ENCODE measurements at places on chromosomes 2 and 18. TPM values are rescaled to one million over a fixed set of nuclear protein-coding genes. Genes with fewer than 3 reads are reported as not detected.

The CHN1 gene
- total RNA-seq, result 1.7 TPM

The PLEKHH2 gene
- 0.60 TPM for total RNA-seq

The ANKRD30B gene
- 0.23 TPM for total RNA-seq

The NYAP2 gene
- not detected for total RNA-seq

The ALPP gene
- total RNA-seq, result not detected

The FAM237A gene
- not detected for total RNA-seq

The DRC1 gene
- total RNA-seq, result not detected

The ACADL gene
- total RNA-seq, result 0.83 TPM
